ENCODE measurements at places on chromosomes 7 and 10.

DNA sequence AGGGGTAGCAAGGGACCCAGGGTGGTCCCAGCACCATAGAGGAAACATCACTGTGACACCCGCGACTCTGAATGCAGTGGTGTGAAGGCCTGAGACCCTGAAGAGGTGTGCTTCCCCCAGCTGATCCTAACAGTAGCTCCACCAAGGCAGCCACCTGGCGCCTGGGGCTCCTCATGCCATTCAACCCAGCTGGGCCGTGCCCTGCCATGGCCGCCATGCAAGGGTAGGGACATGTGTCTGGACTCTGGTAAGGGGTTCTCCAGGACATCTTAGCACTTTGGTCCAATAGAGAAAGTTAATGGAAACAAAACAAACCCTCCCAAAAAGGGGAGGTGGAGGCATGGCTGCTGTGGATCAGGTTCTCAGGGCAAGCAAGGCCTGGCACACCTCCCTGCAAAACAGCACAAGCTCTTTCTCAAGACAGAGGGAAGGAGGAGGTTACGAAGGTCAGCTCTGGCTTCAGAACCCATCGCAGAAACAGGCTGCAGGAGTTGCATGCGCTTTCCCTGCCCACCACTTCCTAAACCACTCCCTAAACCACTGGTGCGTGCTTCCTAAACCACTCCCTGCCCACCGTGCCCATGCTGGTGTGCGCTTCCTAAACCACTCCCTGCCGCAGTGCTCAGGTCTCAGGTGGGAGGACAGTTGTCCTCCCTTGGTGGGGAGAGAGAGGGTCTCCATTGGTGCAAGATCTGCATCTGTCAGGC, 108.7 kb downstream of the LARP4B start:
- DNase-seq = no peak

- DNase-seq = no peak
Measured at GRCh38 chr7:631291-631711, 95.2 kb upstream of the DNAAF5 start.

DNA sequence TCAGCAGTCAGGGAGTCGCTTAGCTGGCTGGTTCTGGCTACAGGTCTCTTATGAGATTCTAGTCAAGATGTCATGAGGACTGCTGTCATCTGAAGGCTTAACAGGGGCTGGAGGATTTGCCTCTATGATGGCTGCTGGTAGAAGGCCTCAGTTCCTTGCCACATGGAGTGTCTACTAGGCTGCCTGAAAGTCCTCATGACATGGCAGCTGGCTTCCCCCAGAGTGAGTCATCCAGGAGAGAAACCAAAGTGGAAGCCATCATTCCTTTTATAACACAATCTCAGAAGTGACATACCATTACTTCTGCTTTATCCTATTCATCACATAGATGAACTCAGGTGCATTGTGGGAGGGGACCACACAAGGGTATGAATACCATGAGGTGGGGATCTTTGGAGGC, 75.1 kb downstream of the EXOC6 start:
- no peak for DNase-seq

DNA sequence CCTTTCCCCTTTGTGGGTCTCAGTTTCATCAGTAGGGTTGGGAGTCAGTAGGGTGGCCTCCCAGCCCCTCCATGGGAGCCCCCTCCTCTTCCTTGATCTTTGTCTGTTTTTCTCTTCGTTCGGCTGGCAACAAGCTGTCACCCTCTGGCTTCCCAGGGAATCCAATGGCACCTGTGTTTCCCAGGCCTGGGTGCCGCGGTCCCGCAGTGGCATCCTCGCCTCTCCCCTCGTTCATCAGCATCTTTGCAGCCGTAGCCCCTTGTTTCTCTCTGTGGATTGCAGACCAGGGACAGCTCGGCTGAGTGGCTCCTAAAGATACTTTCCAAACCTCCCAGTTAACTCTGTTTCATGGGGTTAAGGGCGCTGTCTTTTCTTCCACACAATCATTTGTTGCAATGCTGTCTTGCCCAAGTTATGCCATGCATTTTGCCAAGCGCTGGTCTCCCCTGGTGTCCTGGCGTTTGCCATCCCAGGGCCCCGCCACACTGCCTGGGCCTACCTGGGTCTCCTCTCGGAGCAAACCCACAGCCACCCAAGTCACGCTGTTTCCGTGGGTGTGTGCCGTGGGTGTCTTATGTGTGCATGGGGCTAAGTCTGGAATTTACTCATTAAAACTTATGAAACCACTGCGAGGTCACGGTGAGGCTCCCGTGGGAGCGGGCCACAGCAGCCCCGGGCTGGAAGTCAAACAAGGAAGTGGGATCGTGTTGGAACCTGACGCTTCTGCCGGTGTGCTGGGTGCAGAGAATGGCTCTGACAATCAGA, 189.4 kb upstream of the SHH start:
- DNase-seq = no peak

DNA sequence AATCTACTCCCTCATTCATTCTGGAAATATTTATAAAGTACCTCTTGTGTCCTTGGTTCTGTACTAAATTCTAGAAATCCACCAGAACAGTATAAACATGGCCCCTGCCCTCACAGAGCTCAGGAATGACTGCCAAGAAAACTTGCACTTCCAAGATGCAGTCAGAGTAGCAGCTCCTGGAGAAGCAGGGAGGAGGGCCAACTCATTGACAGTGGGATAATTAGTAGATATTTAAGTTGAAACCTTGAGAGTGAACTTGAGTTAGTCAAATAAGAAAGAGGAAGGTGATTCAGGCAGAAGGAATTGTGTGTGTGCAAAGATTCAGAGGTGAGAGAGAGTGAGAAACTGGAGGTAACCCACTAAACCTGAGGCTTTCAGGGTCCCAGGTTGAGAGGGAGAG, 182.2 kb upstream of the INHBA start:
- no peak for DNase-seq

DNA sequence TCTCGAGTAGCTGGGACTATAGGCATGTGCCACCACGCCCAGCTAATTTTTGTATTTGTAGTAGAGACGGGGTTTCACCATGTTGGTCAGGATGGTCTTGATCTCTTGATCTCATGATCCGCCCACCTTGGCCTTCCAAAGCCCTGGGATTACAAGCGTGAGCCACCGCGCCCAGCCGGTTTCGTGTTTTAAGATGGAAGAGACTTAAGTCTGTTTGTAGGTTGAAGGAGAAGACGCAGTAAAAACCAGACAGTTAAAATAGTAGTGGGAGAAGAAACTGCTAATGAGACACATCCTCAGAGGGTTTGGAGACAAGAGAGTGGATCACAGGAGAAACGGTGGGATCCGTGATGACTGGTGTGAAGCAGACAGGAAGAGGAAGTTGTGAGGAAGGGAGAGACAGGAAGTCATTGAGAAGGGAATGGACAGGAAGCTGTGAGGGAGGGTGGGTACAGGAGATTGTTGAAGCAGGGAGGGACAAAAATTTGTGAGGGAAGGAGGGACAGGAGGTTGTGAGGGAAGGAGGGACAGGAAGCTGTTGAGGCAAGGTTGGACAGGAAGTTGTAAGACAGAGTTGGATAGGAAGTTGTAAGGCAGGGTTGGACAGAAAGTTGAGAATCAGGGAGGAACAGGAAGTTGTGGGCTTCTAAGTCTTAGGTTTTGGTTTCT, 115.5 kb downstream of the WDFY4 start:
- peak; percentile 31 for DNase-seq

- no peak for DNase-seq
Measured at GRCh38 chr10:48771234-48771633, 86.6 kb downstream of the WDFY4 start.

DNA sequence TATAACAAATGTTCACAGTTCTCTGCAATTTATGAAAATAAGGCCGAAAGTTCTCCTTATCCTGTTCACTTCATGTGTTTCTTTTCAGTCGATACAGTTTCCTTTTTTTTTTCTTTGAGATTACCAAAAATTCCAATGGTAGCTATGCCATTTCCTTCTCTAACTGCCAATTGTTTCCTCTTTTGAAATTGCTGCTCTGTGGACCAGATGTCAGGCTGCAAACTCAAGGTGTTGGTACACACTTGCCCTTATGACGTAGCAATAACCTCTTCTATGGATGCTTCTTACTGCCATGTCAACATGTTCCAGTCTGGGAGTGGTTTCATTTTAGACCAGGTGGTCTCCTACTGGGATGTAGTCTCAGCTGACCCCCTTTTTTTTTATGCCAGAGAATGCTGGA, 52.9 kb downstream of the CASD1 start:
- no peak for DNase-seq

- DNase-seq = no peak
Measured at GRCh38 chr7:26147030-26147429, 5.0 kb upstream of the NFE2L3 start.

GRCh38 chr7:34090816-34091215, 185.5 kb downstream of the BMPER start:
- no peak for DNase-seq

GRCh38 chr10:58014436-58014835, 253.3 kb downstream of the IPMK start:
- DNase-seq = no peak

DNA sequence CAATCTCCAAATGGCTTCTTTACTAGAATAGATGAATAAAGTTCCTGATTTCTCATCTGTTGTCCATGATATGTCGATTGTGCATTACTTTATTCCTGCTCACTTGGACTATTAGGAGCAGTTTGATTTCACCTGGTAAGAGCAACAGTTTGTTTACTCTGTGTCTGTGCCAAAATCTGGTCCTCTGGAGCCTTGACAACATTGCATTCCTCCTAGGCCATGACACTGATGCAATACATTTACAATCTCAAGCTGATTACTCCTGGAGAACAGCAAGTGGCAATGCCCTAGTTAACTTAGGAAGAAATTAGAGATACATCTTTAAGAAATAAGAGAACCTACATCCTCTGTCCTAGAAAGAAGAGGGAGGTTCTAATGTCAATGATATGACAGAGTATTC, 71.8 kb downstream of the SGCE start:
- no peak for DNase-seq

DNA sequence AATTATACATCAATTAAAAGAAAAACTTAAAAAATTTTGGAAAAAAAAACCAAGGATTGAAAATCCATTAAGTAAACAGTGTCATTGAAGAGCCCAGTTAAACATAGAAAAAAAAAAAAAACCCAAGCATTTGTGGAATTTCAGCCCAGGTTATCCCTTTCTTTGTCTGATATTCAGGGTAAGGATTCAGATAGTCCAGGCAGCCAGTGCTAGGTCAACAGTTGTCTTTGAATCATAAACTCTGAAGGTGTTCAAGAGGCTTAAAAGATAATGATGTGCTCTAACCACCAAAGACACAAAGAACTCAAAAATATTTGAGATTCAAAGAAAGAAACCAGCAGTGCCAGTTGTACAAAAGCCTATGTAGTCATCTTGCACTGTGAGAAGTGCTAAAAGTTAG, 270.3 kb upstream of the DKK1 start:
- DNase-seq = no peak

GRCh38 chr7:127858915-127859189, 172.4 kb downstream of the LRRC4 start:
- DNase-seq = no peak

- no peak for DNase-seq
Measured at GRCh38 chr10:22246680-22247391, 29.0 kb upstream of the EBLN1 start.
